ENCODE measurements at places on chromosomes 5 and 9.

- no peak for DNase-seq
These were observed 198.1 kb downstream of the CSNK1G3 start for GRCh38 chr5:123710031-123710430.

- no peak for DNase-seq
These were observed 555.5 kb downstream of the CDH9 start for GRCh38 chr5:26482810-26483375.

GRCh38 chr5:112475747-112476365 is 56.8 kb upstream of the EPB41L4A start:
- DNase-seq = no peak

DNA sequence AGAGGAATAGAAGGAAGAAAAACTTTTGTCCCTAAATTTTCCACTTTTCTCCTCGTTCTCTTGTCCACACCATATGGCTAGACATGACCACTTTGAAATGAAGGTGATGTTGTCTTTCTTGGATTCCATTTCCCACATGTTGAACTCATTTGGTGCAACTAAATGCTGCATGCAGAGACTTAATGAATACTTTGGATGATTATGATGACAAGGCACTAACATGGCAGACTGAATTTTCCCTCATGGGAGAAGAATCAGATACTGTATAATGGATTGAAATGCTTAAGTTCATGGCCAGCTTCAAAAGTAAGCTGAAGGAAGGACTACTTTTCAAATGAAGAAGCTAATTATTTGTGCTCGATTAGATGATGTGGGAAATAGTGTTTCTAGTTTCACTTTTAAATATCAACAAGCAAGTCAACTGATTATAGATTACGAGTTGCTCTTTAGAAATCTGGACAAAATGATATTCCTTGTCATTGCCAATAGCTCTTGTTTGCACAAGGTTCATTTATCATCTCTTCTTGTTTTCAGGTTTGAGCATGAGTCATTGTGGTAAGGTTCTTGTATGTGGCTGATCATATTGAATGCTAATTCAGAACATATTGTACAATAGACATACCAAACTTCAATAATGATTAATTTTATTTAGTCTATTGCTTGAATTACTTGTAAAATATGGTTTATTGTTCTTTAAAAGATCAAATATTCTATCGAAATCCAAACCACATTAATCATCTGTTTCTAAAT is 501.3 kb upstream of the FTMT start:
- DNase-seq = no peak

- no peak for DNase-seq
These were observed 749 bp downstream of the SOWAHA start for GRCh38 chr5:132813599-132814502.

GRCh38 chr9:4970970-4971641 is 14.0 kb upstream of the JAK2 start:
- peak; percentile 33 for DNase-seq

DNA sequence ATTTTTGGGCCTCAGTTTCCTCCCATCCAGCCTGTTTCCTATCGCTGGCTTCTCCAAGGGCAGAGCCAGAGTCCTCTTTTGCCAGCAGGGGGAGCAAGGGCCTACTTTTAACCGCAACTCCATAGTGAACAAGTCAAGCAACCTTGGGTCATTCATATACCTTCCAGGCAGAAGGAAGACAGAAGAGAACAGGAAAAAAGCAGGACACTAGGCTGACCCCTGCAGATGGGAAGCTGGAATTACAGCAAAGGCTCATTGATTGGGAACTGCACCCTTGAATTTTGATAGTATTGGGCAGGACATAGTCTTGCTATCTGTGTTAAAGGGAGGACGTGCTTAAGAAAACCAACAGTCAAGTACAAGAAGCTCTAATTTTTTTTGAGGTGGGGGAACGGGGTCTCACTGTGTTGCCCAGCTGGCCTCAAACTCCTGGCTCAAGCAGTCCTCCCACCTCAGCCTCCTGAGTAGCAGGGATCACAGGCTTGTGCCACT is 30.1 kb downstream of the QRFP start:
- no peak for DNase-seq

GRCh38 chr9:77872863-77873262 is 158.7 kb downstream of the GNAQ start:
- no peak for DNase-seq

DNA sequence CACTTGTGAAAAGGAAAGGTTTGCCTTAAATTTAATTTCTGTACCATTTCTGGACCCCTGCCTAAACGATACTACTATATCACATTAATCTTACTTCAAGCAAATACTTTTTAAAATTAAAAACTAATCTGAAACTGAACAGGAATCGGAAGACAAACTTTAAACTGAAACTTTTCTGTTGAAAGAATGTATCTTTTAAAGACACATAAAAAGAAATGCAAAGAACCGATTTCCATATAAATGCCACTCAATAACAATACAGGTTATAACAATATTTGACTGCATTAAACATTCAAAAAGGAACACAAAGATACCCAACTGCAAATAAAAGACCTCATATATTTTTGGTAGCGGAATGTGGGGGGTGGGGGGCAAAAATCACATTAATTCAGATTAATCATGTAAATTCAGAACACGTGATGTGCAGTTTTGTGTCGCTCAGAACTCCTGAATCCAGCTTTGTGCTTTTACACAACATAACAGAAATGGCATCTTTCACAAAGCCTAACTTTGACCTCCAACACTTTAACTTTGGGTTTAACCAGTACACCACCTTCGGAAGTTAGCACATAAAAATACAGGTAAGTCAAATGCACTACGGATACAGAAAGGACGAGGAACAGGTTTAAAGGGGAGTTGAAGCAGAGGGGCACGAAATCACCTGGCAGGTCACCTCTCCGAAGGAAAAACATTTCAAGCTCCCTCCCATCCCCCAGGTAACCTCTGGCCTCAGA is 925 bp downstream of the LIFR start:
- DNase-seq = no peak

All from activated CD8-positive, alpha-beta memory T cell treated with anti-CD3 and anti-CD28 coated beads for 48 hours (primary cell).